ENCODE measurements at places on chromosomes 1 and 21. TPM values are rescaled to one million over a fixed set of nuclear protein-coding genes. Genes with fewer than 3 reads are reported as not detected.

Gene OR2T33
- total RNA-seq = not detected

GRCh38 chr1:5911157-5911556 lies 81.1 kb downstream of the NPHP4 start:
- no peak overlapping the region for H3K4me3 ChIP-seq
- no peak for DNase-seq
- no peak overlapping the region for H3K27ac ChIP-seq
- no peaks in the 10 kb centered on the region for H3K36me3 ChIP-seq

DNA sequence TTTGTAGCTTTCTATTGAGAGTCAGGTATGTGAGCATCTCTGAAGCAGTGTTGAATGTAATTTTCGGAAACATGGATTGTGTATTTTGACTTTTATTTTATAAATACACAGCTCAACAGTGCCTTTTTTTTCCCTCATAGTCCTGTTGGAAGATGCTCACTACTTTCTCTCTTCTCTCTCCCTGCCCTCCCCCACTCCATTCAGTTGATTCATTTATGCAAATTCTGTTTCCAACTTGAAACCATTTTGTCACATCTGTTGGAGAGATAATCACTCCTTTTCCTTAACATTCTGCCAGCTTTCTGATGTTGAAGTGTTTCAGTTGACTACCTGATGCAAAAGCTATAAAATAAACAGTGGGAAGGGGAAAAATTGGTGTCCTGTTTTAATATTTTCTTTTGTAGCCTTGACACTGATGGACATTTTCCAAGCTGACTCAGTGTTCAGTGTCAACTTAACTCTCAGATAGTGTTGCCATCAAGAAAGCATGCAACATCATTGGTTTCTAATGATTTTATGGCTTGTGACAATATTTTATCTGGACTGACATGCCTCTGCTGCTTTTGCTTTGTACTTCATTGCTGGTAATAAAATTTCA lies 194.5 kb downstream of the HS2ST1 start:
- H3K4me3 ChIP-seq = no peak overlapping the region
- DNase-seq = no peak
- no peaks in the 10 kb centered on the region for H3K27me3 ChIP-seq
- H3K4me1 ChIP-seq = no peaks in the 10 kb centered on the region
- no peak overlapping the region for H3K27ac ChIP-seq

DNA sequence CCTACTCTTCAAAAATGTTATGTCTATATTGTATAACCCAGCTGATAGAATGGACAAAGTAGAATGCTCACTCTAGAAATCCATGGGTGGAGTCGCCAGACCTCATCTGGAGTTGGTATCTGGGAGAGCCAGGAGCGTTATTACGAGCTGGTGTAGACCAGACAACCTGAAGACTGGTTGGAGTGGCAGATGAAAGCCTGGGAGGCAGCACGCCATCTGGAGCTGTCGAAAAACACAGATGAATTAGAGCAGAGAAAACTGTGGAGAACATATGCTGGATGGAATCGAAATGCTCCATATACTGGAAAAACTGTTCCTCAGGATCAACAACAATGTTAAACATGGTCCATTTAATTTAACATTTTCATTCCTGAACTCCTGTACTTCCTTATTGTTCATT lies 333.6 kb downstream of the KCTD3 start:
- H3K36me3 ChIP-seq = no peaks in the 10 kb centered on the region
- H3K4me1 ChIP-seq = no peaks in the 10 kb centered on the region
- DNase-seq = no peak

Gene B3GALT5
- total RNA-seq = 16.5 TPM

Gene CA14
- not detected for total RNA-seq

Gene NEXN
- 5.6 TPM for total RNA-seq

- no peak for DNase-seq
- no peaks in the 10 kb centered on the region for H3K27me3 ChIP-seq
- H3K4me3 ChIP-seq = no peak overlapping the region
- H3K27ac ChIP-seq = no peak overlapping the region
- H3K36me3 ChIP-seq = no peaks in the 10 kb centered on the region
- peaks cover 4% of the 10 kb centered on the region for H3K4me1 ChIP-seq
These were observed 3.3 kb downstream of the POGZ start for GRCh38 chr1:151455966-151456365.

DNA sequence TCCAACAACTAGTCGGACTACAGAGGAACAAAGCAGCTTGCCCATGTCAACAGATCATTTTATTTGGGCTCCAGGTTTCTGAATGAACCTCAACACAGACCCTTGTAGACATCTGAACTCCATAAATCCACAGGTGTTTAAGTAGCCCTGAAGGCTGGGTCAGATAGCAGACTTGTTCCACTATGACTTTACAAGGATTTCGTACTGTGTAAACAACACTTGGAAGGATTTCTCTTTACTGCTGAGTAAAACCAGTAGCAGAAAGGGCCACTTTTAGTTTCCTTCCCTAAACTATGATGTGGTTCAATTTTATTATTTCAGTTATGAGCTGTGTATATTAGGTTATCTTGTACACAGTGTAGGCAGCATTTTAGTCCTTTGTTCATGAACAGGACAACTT lies 316.4 kb upstream of the ADGRL2 start:
- no peak overlapping the region for H3K27ac ChIP-seq
- no peaks in the 10 kb centered on the region for H3K36me3 ChIP-seq
- no peak overlapping the region for H3K4me3 ChIP-seq
- H3K27me3 ChIP-seq = no peaks in the 10 kb centered on the region

DNA sequence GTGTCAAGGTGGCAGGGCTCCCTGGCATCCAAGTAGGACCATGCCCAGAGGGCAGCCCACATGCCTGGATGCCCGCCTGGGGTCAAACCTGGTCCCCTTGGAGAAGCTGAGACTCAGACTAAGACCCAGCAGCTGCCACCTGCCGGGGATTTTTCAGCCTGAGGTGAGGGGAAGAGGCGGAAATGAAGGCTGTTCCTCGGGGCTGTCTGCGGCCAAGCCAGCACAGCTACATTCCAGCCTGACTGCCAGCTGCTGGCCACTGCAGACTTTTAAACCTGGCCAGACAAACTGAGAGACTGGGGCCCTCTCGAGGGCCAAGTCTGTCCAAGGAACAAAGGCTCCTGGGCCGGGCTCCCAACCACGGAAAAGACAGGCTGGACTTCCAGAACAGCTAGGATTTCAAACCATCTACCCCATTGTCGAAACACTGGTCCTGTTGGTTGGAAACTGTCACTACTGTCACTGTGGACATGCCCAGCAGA lies 21.9 kb upstream of the PLEKHG5 start:
- no peaks in the 10 kb centered on the region for H3K36me3 ChIP-seq
- H3K4me1 ChIP-seq = no peaks in the 10 kb centered on the region
- no peak for DNase-seq

Gene RCOR3
- 72.2 TPM for total RNA-seq

GRCh38 chr1:180247061-180247460 lies 17.0 kb downstream of the LHX4 start:
- no peak overlapping the region for H3K4me3 ChIP-seq
- H3K36me3 ChIP-seq = no peaks in the 10 kb centered on the region
- H3K27me3 ChIP-seq = no peaks in the 10 kb centered on the region
- H3K27ac ChIP-seq = no peak overlapping the region
- H3K4me1 ChIP-seq = no peaks in the 10 kb centered on the region

GRCh38 chr1:35577071-35577998 lies 4.2 kb downstream of the TFAP2E start:
- peak; percentile 83 for DNase-seq
- no peaks in the 10 kb centered on the region for H3K27me3 ChIP-seq
- H3K4me3 ChIP-seq = peak overlapping the region; percentile 59
- peaks cover 24% of the 10 kb centered on the region for H3K4me1 ChIP-seq
- H3K27ac ChIP-seq = no peak overlapping the region
- no peaks in the 10 kb centered on the region for H3K36me3 ChIP-seq

- DNase-seq = no peak
- H3K4me1 ChIP-seq = no peaks in the 10 kb centered on the region
- H3K27ac ChIP-seq = no peak overlapping the region
- no peak overlapping the region for H3K4me3 ChIP-seq
- no peaks in the 10 kb centered on the region for H3K27me3 ChIP-seq
- H3K36me3 ChIP-seq = no peaks in the 10 kb centered on the region
These were observed 85.9 kb downstream of the NAV1 start for GRCh38 chr1:201624741-201625225.

- DNase-seq = no peak
- H3K36me3 ChIP-seq = no peaks in the 10 kb centered on the region
- H3K27me3 ChIP-seq = no peaks in the 10 kb centered on the region
- H3K27ac ChIP-seq = no peak overlapping the region
These were observed 95.1 kb upstream of the KRTAP19-8 start for GRCh38 chr21:31133243-31133830.

DNA sequence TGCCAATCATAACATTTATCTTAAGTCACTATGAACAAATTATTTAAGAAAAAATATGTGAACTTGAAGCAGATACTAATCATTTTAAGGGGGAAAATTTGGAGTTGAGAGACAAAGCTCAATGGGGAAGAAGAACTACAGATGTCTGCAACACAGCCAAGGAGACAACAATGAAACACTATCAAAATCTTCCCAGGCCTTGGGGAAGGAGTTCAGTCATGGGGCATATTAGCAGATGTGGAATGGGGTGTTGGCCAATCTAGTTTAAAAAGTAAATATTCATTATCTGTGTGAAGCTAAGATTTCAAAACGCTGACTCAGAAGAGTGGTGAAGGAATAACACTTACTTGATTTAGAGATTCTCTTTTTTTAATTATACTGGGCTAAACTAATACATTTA lies 671.6 kb upstream of the ZP4 start:
- no peaks in the 10 kb centered on the region for H3K27me3 ChIP-seq
- no peak overlapping the region for H3K27ac ChIP-seq
- no peaks in the 10 kb centered on the region for H3K36me3 ChIP-seq
- DNase-seq = no peak
- H3K4me1 ChIP-seq = no peaks in the 10 kb centered on the region
- H3K4me3 ChIP-seq = no peak overlapping the region

Gene IGSF3
- total RNA-seq = 47.7 TPM

DNA sequence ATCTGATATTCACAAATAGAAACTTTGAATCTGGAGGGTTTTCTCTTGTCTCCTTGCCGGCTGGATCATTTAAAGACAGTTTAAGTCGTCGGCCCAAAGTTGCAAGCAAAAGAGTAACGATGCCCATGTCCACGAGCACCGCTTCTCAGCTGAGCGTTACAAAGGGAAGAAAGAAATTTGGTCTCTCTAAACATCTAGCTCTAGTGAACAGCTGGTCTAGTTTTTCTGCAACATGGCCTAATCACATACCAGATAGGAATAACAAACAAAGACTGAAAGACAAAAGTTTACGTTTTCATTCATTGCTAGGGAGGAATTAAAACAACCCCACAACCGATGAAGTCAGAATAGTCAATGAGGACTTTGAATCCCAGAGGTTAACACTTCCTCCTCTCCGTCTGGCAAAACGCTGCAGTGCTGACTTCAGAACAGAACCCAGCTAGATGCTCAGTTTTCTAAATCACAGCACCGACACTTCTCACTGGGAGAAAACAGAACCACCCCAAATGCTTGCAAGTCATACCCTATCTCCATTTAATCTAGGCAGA lies 69.4 kb downstream of the NTPCR start:
- no peak for DNase-seq
- H3K27ac ChIP-seq = no peak overlapping the region
- no peak overlapping the region for H3K4me3 ChIP-seq
- no peaks in the 10 kb centered on the region for H3K4me1 ChIP-seq
- no peaks in the 10 kb centered on the region for H3K36me3 ChIP-seq
- no peaks in the 10 kb centered on the region for H3K27me3 ChIP-seq

GRCh38 chr1:89660224-89661061 lies 27.5 kb downstream of the LRRC8C start:
- H3K4me1 ChIP-seq = no peaks in the 10 kb centered on the region
- no peak for DNase-seq
- no peaks in the 10 kb centered on the region for H3K27me3 ChIP-seq
- no peak overlapping the region for H3K27ac ChIP-seq

DNA sequence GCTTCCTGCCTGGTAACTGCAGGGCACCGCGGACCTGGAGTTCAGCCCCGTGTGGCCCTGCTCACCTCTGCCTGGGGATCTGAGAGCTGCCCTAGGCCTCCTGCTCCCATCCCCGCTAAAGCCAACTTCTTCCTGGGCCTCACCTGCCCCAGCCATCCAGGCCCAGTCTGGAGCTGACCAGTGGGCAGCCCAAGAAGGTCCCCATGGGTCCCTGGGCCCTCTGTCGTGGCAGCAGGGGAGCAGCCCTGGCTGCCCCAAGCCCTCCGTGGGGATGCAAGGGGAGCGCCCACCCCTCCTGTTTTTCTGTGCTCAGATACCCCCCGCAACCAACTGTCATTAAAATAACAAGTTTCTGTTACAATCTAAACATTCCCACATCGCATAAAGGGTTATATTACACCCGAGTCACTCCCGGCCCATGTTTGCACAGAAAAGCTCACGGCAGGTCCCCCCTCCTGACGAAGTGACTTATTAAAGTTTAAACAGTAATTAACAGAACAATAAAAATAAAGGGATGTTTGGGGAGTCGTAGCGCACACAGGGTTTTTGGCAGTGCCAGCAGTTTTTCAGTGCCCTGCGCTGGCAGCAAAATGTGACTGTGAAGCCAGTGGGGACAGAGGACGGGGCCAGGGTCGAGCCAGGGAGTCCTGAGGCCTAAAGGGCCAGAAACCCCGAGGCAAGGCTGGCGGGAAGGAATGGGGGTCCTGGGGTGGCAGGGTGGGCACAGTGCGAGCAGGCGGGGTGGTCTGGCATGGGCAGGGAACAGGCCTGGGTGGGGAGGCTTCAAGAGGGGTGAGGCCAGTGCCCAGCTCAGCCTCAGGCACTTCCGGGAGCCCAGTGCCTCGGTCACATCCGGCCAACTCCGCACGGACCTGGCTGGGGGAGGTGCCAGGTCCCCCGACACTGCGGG lies 121.5 kb downstream of the CASZ1 start:
- no peaks in the 10 kb centered on the region for H3K27me3 ChIP-seq
- DNase-seq = peak; percentile 59
- H3K4me3 ChIP-seq = no peak overlapping the region
- H3K4me1 ChIP-seq = no peaks in the 10 kb centered on the region
- H3K27ac ChIP-seq = peak overlapping the region; percentile 49

GRCh38 chr1:184025242-184025675 lies 12.3 kb downstream of the COLGALT2 start:
- H3K4me1 ChIP-seq = no peaks in the 10 kb centered on the region
- H3K27ac ChIP-seq = no peak overlapping the region
- DNase-seq = no peak
- no peak overlapping the region for H3K4me3 ChIP-seq
- no peaks in the 10 kb centered on the region for H3K27me3 ChIP-seq
- H3K36me3 ChIP-seq = no peaks in the 10 kb centered on the region

DNA sequence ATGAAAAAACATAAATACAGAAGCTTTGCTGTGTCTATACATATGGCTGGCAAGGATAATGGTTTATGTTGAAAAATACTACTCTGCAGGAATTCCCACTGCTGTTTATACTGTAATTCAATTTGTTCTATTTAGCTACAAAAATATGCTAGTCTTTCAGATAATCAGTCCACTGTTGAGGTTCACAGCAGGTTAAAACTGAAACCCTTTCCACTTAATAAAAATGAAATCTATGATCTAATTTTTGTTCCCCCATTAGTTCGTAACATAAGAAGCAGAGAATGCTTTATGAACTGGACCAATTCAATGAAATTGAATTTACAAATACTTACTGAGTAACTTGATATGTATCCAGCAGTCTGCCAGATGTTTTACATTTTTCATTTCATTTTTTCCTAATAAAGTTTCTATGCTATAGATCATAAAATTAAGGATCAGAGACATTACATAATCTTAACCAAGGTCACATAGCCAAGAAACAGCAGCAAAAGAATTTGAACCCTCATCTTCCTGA lies 360.1 kb upstream of the BEND5 start:
- H3K4me1 ChIP-seq = no peaks in the 10 kb centered on the region
- no peak for DNase-seq
- H3K27ac ChIP-seq = no peak overlapping the region
- no peaks in the 10 kb centered on the region for H3K27me3 ChIP-seq

GRCh38 chr1:201364808-201365105 lies 12.7 kb downstream of the TNNT2 start:
- no peak overlapping the region for H3K4me3 ChIP-seq
- H3K36me3 ChIP-seq = no peaks in the 10 kb centered on the region
- no peaks in the 10 kb centered on the region for H3K27me3 ChIP-seq

Gene LRRC38
- total RNA-seq = not detected
